ENCODE measurements at places on chromosomes 6 and 20.

DNA sequence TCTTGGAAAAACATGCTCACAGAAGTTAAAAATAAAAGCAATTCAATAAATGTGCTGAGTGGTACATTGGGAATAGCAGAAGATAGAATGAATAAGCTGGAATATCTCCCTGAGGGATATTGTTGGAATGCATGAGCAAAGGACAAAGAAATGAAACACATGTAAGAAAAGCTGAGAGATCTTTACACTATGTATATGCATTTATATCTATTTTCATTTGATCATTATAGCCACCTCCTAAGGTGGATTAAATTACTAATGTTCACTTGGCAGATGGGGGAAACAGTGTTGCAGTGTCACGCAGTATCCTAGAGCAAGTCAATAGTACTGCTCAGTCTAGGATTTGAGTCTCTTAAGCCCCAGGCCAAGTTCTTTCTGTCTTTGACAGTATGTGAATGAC is 542.0 kb upstream of the MARCKS start:
- no peak for DNase-seq

DNA sequence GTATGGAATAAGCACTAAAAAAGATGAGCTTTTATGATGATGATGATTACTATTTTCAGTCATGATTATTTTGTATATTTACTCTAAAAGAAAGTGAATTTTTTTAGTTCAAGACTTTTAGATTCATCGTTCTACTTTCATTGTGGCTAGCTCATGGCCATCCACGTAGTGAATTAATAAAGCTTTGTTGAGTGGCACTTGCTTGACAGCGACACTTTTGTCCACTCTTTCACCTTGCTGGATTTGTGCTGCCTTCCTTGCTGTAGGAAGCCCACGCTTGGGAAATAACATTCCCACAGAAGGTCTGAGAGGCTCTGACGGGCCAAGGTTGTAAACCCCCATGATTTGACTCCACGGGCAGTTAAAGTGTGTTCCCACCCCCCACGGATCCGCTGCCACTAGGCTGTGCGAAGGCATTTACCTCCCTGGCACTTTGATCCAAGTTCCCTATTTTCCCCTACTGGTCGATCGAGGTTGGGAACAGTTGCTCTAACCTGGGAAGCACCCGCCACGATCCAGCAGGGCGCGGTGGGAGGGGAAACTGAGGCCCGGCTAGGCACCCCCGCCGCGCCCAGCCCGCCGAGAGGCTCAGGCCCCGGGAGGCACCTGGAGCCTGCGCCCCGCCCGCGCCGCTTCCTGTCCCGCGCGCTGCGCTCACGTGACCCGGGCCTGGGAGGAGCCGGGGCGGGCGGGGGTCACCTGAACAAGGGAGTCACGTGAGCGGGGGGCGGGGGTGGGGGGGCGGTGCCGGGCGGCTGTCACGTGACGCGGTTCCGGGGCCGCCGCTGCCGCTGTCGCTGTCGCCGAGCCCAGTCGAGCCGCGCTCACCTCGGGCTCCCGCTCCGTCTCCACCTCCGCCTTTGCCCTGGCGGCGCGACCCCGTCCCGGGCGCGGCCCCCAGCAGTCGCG is at the start of gene IGF2R:
Gene IGF2R, plus strand, starts transcription at position 788 of the 909 bp plus-strand sequence. CDS start 165 bp downstream, outside the sequence.
- peak; percentile 98 for DNase-seq

GRCh38 chr6:83868639-83869038 is 9.2 kb downstream of the CYB5R4 start:
- DNase-seq: no peak

- no peak for DNase-seq
Measured at GRCh38 chr6:1910621-1911407, 301.1 kb downstream of the FOXC1 start.

DNA sequence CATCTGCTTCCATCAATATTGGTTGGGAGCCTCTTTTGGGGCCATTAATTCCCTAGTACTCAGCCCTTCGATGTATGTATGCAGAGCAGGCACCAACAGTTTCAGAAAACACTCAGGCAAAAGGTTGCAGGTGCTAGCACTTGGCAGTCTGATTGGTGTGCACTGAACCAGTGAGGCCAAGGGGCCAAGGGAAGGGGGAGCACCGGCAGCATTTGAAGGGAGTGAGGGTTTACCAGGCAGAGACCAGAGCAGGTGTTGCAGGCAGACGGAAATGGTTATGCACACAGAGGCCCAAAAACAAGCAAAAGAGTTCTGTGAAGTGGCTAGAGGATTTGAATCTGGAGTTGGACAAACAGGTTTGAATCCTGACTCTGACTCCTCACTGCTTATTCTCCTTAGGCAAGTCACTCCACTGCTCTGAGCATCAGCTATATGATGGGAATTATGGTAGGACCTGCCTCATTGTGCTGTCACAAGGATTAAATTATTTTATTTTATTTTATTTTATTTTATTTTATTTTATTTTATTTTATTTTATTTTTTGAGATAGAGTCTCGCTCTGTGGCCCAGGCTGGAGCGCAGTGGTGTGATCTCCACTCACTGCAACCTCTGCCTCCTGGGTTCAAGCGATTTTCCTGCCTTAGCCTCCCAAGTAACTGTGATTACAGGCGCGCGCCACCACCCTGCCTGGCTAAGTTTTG is 58.1 kb upstream of the SHLD1 start:
- no peak for DNase-seq

- DNase-seq: no peak
Measured at GRCh38 chr6:35352735-35353134, 10.4 kb downstream of the PPARD start.

DNA sequence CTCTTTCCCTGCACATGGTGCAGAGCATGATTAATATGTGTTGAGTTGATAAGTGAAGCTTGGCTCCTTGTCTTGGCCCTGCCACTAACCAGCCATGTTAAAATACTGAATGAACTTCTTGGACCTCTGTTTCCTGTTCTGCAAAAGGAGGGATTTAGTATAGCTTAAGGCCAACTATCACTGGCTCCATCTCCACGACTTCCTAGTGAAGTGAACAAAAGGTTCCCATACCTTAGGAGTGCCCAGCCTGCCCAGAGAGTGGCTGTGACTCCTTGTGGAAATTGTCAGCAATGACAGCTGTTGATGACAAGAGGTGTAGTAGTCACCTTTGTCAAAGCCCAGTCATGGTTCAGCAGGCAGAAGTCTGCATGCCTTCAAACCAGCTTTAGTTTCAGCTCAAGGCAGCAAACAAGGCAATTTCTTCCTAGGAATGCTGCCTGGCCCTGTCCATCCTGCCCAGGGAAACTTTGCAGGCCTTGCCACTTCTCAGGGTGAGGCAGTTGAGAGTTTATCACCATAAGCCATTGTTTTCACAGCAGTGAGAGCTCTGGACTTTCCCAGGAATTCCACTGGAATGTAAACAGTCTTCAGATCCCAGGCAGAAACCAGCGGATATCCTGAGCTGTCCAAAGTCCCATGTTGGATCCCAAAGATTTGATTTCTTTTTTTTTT is 169.7 kb upstream of the TNFAIP3 start:
- DNase-seq: no peak

DNA sequence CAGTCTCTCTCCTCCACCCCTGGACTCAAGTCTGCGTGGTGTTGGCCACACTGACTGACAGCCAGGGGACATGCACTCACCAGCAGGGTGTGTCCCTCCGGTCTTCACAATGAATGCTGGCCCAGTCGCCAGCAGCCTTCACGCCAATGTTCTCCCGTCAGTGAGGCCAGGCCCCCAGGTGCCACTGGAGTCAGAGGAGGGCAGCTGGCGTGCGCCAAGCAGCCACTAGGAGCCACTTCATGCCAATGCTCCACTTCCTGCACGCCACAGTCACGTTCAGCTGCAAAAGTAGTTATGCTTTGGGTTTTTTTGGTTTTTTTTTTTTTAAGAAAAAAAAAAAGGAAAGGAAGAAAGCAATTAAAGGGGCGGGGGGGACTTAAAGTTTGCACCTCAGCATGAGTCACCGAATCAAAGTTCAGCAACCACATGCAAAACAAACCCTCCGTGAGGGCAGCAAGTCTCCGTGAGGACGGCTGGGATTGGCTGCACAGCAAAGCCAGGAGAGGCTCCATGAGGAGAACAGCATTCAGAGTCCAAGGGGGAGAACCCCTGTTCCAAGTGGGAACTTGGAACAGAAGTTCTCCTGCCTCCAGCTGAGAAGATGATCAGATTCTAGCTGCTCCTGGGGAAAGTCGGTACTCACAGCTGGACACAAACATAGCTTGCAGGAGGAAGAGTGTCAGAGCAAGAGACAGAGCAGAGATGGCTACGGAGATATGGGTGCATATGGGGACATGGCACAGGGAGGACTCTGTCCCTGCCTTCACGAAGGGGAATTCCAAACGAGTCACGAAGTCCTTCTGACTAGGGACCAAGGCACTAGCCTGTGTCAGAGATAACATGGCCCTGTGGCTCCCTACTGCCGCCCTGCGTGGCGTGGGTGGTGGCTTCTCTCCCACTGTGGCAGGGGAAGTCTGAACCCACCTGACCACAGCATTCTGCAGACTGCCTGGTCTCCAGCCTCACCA is at the start of gene ZC3H12D:
Gene ZC3H12D, minus strand, starts transcription at position 282 of the 968 bp plus-strand sequence. CDS start 10,471 bp downstream, outside the sequence.
- peak; percentile 94 for DNase-seq

DNA sequence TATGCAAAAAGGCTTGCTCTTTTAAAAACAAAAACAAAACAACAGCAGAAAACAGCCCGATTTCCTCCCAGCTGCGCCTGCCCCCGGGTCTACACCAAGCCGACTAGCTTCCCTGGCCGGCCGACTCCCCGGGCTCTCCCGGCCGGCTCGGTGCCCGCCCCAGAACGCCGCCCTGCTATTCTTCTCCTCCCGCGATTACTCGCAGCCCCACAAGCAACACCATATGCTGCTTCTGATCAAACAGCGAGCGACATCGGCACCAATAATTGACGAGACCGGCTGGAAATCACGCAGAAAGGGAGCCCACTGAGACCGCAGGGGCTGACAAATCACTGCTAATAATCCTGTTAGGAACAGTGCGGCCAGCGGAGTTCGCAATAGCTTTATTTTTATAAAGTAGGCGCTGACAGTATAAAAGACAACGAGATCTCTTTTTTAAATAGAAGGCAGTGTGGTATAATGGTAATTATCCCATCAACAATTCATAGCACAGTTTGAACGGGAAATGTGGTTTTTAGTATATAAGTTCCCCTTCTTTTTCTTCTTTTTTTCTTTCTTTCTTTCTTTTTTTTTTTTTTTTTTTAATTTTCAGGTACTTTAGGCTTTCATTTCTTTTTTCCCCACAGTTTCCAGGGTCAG is 3.3 kb downstream of the SIM1 start:
- no peak for DNase-seq

DNA sequence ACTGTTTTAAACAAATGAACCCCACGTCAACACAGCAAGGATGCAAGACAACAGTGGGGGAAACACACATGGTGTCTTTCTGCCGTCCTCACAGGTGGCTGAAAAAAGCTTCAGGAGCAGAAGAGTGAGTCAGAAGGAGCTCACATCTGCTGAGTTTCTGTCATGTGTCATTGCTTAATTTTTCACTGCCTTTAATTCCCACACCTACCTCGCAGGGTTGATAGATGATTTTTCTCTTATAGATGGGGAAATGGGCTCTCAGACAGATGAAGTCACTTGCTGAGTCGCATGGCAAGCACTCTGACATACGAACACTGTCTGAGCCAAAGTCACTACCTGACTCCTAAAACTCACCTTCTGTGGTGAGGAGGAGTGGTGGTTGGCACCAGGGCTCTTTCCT is 28.3 kb upstream of the CARMIL1 start:
- DNase-seq: no peak

DNA sequence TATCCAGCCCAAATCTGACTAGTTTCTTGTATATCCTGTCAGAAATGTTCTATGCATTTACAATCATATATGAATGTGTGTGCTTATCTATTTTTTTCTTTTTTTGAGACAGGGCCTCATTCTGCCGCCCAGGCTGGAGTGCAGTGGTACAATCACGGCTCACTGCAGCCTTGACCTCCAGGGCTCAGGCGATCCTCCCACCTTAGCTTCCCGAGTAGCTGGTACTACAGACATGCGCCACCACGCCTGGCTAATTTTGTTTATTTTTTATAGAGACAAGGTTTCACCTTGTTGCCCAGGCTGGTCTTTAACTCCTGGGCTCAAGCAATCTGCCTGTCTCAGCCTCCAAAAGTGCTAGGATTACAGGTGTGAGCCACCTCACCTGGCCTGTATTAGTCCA is 3.0 kb upstream of the RAB44 start:
- no peak for DNase-seq

- DNase-seq: no peak
Measured at GRCh38 chr6:36533321-36533720, 14.0 kb downstream of the STK38 start.

GRCh38 chr6:73367761-73368355 is 1.8 kb downstream of the OOEP start:
- DNase-seq: no peak

DNA sequence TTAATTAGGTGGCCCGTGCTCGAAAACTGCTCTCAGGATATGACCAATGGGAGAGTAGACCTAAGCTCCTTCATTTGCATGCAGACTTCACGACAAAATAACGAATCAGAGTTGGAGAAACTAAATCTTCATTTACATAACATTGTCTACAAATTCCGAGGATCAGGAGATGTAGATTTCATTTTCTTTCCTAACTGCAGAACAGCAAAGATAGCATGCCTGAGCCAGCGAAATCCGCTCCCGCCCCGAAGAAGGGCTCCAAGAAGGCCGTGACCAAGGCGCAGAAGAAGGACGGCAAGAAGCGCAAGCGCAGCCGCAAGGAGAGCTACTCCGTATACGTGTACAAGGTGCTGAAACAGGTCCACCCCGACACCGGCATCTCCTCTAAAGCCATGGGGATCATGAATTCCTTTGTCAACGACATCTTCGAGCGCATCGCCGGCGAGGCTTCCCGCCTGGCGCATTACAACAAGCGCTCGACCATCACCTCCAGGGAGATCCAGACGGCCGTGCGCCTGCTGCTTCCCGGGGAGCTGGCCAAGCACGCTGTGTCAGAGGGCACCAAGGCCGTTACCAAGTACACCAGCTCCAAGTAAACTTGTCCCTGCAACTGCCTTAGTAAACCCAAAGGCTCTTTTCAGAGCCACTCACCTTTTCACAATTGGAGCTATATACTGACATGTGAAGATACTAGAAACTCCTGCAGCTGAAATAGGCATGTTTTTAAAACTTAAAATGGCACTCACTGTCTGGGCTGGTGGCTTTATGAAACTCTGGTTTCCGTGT is 96.5 kb downstream of the HFE start:
- DNase-seq: peak; percentile 92

GRCh38 chr6:116392132-116393013 is 21.6 kb downstream of the DSE start:
- no peak for DNase-seq

GRCh38 chr6:5078121-5078669 is 6.9 kb upstream of the PPP1R3G start:
- no peak for DNase-seq

DNA sequence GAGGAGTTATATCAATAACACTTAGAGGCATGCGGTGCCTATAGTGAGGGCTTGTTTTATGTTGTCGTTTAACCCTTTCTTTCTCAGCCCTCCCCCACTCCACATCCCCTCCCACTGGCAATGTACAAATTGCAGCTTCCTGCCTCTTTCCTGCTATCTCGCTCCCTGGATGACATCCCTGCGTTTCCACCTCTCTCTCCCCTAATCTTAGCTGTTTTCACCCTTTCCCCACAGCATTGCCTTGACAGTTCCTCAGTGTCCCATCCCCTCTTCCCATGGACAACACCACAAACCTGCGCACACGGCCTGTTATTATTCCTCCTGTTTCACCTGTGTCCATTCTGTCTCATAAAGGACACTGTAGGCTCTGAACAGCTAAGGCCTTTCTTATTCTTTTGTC is 34.5 kb downstream of the MYB start:
- no peak for DNase-seq

- no peak for DNase-seq
Measured at GRCh38 chr6:163655217-163656121, 241.0 kb downstream of the QKI start.

- DNase-seq: no peak
Measured at GRCh38 chr20:46128310-46129151, 10.4 kb downstream of the CD40 start.

Measured in activated CD4-positive, alpha-beta T cell treated with anti-CD3 and anti-CD28 coated beads, Interleukin-2, amount 10 ng/mL, durations not matched to agents 24 days and 14 days (primary cell).